ENCODE measurements at places on chromosomes 12 and 14.

GRCh38 chr14:73685328-73685727, 28.9 kb downstream of the PNMA1 start:
- no peak for DNase-seq

- no peak for DNase-seq
Measured at GRCh38 chr12:14988035-14988434, 15.2 kb downstream of the PDE6H start.

DNA sequence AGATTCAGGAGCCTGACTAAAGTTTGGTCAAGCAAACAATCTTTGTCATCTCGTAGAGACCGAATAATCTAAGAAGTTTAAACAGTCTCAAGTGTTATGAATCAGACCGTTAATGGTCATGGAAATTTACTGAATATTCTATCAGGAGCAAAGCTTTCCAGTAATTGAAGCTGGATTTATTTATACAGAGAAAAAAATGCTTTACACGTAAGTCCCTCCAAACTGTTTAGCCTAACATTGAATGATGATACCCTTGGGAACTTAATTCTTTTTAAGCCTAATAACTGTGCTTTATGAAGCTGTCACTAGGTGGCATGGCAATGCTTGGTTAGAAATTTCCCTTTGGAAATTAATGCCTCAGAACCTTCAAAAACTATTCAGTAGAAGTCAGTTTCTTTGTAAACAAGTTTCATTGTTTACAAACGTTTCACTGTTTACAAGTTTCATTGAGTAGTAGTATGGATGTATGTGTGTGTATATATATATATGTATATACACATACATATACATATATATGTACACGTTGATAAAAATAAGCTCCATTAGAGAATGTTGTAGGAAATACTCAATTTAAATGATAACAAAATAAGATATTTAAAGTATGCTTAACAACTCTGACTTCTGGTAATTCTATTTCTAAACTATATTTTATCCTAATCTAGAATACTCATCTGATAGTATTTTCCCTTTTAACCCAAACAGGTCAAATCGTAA, 32.1 kb downstream of the DEPDC4 start:
- no peak for DNase-seq

GRCh38 chr12:45587877-45588533, 141.5 kb upstream of the ARID2 start:
- DNase-seq: peak; percentile 6

DNA sequence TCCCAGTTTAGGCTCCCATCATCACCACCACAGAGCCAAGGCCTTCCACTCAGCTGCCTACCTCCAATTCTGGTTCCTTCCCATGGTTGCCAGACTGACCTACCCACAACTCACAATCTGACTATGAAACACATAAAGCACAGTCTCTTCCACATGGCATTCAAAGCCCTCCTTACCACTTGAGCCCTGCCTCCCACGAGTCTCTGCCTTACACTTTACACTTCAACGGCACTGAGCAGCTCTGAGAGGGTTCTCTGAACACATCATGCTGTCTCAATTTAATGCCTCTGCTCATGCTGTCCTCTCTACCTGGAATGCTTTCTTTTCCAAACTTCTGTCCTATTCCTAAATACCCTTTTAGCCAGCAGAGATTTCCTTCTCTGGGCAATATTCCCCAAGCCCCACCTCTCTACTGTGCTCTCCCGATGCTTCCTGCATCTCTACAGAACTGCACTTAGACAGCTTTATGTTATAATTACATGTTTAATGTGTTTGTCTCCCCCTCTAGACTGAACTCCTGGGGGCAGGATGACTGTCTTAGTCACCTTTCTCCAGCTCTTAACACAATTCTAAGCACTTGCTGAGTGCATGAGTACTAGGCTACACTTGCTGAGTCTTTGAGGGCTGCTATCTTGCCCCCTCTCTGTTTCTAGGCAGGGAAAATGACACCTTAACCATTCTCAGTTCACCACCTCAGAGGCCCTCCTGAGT, 23.5 kb downstream of the FMNL3 start:
- DNase-seq: no peak

DNA sequence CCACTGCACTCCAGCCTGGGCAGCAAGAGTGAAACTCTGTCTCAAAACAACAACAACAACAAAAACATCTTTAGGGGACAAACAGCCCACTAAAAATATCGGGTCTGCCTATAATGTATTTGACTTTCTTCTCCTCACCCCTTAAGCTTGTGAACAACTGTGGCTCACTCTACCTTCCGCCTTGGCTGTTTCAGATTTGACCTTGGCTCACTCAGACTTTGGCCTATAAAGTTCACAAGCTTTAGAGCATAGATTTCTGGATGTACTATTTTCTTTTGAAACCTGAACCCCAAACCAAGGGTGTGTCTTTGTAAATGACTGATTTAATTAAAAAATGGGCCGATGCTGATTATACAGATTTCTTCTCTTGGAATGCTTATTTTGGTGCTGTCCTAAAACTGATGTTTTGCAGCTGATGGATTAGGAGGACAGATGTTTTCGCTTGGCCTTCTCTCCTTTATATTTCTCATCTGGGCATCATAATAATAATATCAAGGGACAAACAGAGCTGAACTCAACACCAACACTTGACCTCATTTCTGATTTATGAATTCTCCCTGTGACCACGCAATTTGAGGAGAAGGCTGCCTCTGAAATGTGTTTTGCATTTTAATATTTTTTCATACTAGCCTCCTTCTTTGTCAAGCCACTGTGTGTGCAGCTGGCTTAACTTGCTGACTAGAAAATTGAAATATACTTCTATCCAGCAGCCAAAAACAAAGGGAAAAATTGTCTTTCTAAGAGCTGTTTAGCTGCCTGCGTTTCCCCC, 40.2 kb upstream of the RASSF3 start:
- DNase-seq: no peak

DNA sequence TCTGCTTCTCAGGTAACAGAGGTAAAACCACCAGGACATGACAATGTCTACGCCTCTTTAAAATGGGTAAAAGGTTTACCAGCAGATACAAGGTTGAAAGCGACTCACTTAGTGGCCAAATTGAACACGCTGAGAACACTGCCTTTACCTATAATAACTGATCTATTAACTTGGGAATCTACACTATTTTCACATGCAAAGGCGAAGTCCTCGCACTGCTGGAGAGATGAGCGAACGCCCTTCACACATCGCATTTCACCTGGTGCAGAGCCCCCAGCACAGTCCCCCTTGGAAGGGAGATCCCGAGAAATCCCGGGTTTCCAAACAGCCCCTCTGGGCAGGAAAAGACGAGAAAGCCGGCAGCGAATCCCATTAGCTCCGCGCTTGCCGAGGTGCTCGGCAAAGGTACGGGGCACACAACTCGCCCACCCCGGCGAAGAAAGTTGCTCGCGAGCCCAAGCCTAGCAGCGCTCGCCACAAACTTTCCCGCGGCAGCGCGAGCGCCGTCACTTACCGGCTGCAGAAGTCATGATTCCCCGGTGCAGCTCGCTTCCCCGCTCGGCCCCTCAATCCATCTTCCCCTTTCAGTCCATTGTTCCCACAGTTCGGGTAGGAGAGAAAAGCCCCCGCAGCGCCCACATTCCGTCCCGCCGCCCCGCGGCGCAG, 423 bp downstream of the FGD6 start:
- no peak for DNase-seq

GRCh38 chr12:132887513-132888351, at the start of gene CHFR:
TSS of gene CHFR (minus strand) at chr12:132887605. CDS start at chr12:132887328, 277 bp downstream.
- DNase-seq: peak; percentile 95

- peak; percentile 11 for DNase-seq
Measured at GRCh38 chr12:31876568-31877424, 82.4 kb upstream of the RESF1 start.
